ENCODE measurements at places on chromosomes 1 and 21. TPM values are rescaled to one million over a fixed set of nuclear protein-coding genes. Genes with fewer than 3 reads are reported as not detected.

GRCh38 chr1:156295391-156295947 lies at the start of gene GLMP:
TSS of gene GLMP (minus strand) at chr1:156295679. CDS start at chr1:156295645, 34 bp downstream.
- peak; percentile 43 for DNase-seq

The SPRR2E gene
- not detected for total RNA-seq

The DCDC2B gene
- not detected for total RNA-seq

The FNDC7 gene
- 0.25 TPM for total RNA-seq

The CRYZL1 gene
- total RNA-seq: 19.9 TPM

DNA sequence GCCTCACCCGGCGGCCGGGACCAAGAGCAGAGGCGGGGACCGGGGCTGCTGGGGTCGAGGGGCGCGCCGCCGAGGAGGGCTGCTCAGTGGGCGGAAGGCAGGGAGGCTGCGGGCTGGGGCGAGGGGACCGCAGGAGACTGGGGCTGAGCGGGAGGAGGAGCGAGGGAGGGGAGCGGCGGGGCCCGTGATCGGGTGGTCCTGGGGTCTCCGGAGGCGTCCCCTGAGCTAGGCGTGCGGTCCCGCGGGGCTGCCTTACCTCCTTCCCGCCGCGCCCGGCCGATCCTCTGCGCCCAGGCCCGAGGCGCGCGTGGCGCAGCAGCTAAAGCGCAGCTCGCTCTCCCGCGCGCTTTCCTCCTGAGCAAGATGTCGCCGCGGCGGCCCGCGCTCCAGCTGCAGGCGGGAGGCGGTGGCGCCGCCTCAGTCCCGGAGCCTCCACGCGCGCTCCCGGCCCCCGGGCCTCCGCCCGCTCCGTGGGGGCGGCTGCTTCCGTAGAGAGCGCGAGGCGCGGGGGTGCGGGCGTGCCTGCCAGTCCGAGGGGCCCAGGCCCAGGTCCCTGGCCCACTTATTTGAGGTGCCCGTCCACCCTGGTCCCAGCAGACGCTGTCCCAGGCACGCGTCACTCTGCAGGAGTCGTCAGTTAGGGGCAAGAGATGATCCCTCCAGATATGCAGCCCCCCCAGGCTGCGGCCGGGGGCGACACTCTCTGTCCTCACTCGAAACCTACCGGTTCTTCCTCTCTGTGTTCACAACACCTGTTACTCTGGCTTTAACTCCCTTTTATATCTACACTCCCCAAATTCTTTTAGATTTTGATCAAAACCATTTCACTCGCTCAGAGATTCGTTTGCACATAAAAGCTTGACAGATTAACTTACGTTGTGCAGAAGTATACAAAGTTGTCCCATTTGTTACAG lies at the start of gene CCSAP:
CCSAP (minus strand) TSS at position 392 of the 914 bp plus-strand sequence. CDS start 582 bp downstream, outside the sequence.
- no peak for DNase-seq

GRCh38 chr1:109509176-109510134 lies at the start of gene AMIGO1:
TSS of gene AMIGO1 (minus strand) at chr1:109509727. CDS start at chr1:109508912, 815 bp downstream.
- peak; percentile 83 for DNase-seq

GRCh38 chr1:224466154-224466553 lies 31.6 kb upstream of the WDR26 start:
- no peak for DNase-seq

GRCh38 chr1:117734403-117734802 lies 128.6 kb downstream of the TENT5C start:
- DNase-seq: no peak

The TNFRSF14 gene
- 160 TPM for total RNA-seq

- DNase-seq: no peak
Measured at GRCh38 chr1:22447621-22448111, 4.0 kb upstream of the ZBTB40 start.

DNA sequence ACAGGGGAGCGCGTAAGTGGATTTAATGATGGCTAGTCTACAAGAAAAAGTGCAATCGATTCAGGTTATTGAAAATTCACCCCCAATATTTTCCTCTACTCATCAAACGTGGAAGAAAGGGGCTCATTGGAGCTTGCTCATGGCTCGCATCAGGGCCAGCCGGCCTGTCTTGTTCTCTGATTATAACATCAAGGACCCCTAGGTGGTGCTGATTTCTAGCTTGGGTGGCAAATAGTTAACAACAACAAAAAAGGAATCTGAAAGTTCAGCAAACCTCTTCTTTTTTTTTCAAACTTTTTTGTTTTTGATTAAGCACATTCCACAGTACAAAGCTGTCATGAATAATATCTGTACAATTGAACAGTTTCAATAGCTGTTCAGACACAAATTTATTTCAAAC lies 35.8 kb upstream of the SOD1 start:
- DNase-seq: no peak

The OR2W3 gene
- total RNA-seq: not detected

DNA sequence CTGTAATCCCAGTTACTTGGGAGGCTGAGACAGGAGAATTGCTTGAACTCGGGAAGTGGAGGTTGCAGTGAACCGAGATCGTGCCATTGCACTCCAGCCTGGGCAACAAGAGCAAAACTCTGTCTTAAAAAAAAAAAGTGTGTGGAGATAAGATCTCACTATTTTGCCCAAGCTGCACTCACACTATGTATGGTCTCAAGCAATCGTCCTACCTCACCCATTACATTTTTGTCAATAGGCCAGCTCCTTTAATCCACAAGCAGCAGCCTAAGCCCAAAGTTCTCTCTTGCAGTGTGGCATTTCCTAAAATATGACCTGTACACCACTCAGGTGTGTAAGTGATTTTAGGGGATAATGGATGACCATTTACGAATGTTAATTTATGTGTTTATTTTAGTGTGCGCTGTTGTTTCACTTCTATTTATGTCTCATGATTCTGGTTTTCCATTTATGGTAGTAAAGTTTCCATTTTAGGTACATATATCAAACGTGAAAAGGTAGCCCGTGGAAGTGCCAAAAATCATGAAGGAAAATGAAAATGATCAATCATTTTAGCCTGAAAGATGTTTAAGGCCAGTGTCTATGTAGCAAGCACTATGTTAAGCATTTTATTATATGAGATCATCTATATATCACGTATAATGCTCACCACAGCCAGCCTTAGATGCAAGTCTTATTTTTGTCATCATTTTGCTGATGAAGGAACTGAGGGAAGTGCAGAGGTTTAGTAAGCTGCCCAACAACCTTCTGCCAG lies 5.6 kb downstream of the LCK start:
- DNase-seq: no peak

The DYNLT5 gene
- not detected for total RNA-seq

The NEGR1 gene
- not detected for total RNA-seq

- DNase-seq: no peak
Measured at GRCh38 chr1:169572187-169572586, 14.1 kb downstream of the F5 start.

GRCh38 chr1:57088653-57089052 lies 122.8 kb upstream of the C8B start:
- no peak for DNase-seq

GRCh38 chr1:103220631-103221041 lies 112.3 kb upstream of the COL11A1 start:
- no peak for DNase-seq

DNA sequence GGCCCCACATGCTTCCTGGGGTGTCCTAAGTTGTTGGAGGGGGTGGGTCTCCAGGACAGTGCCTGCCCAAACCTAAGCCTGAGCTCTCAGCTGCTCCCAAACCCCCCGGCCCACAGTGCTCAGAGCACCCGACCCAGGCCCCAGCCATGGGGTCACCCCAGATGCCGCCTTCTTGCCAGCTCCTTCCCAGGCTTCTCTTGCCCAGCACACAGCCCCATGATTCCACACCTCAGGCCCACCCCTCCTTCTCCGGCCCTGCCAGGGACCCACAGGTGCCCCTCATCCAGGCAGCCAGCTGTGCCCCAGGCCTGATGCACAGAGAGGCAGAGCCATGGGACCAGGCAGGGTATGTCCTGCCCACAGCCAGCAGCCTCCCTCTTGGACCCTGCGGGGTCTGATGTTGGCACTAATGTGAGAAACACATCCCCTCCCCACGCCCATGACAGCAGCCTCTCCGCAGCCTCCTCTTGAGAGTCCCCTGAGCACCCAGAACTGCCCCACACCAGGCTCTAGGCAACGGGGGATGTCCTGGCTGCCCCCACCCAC lies 4.9 kb downstream of the WNT9A start:
- no peak for DNase-seq

DNA sequence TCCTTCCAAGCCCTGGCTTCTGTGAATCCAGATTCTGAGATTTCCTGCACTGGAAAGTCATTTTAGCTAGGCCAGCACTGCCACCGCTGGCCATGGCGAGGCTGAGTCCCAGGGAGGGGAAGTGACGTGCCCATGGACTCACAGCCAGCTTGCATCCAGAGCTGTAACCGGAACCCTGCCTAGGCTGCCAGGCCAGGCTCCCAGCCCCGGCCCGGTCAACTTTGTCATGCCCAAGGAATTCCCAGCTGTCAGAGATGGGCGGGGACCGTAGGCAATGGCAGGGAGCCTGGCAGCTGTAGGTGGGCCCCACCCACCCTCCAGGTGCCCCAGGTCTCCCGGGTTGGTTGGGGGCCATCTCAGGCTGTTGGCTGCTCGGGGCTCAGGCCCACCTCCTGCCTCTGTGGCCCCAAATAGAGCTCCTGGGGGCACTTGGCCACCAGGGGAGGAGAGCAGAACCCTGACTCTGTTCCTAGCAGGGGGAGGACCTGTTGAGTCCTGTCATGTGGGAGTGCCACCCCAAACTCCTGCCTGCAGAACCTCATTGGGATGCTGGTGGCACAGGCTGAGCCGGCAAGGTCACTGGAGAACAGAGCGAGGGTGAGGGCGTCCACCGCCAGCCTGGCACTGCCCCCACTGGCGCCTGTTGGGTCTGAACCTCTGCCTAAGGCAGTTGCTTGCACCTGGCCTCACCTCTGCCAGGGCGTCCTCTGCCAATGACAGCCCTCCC lies 57.8 kb downstream of the FOXO6 start:
- no peak for DNase-seq

DNA sequence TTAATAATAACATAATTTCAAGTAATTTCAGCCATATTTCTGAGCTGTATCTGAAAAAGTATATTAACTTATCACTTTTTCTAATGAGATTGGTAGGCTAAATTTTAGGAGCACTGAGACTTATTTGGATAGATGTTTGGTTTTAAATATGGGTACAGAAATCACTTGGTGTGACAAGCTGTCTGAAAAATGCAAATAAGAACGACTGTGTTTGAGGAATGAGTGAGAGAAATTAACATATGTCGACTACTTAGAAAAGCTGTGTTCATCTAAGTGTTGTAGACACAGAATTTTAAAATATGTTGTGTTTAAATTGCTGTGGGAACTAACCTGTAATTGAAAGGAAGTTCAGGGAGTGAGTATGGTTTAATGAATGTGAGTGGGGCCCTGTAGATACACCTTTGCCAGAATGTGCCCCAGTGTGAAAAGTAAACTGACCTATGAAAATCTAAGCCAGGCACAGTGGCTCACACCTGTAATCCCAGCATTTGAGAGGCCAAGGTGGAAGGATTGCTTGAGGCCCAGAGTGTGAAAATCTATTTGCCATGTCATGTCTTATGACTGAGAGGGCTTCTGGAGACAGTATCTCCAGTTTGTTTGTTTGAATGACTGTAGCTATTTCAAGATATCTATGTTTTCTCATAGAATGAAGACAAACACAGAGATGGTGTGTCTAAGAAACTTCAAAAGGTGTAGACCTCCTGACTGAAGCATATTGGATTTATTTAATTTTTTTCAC lies 53.8 kb upstream of the LRRC8C start:
- no peak for DNase-seq

- DNase-seq: no peak
Measured at GRCh38 chr1:3863231-3863935, 6.1 kb downstream of the DFFB start.

DNA sequence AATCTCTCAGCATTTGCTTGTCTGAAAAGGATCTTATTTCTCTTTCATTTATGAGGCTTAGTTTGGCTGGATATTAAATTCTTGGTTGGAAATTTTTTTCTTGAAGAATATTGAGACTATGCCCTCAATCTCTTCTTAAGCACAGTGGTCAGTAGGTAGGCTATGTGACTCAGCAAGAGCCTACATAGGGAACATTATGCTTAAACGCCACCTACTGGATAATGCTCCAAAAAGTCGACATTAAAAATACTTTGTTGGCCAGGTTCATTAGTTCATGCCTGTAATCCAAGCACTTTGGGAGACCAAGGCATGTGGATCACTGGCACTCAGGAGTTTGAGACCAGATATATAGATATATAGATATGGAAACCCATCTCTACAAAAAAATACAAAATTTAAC lies 678.0 kb upstream of the USP24 start:
- no peak for DNase-seq

The TBX19 gene
- 0.76 TPM for total RNA-seq

The AIM2 gene
- total RNA-seq: 0.43 TPM

The RPE65 gene
- not detected for total RNA-seq

GRCh38 chr1:19319196-19319595 lies 7.1 kb downstream of the SLC66A1 start:
- DNase-seq: no peak

DNA sequence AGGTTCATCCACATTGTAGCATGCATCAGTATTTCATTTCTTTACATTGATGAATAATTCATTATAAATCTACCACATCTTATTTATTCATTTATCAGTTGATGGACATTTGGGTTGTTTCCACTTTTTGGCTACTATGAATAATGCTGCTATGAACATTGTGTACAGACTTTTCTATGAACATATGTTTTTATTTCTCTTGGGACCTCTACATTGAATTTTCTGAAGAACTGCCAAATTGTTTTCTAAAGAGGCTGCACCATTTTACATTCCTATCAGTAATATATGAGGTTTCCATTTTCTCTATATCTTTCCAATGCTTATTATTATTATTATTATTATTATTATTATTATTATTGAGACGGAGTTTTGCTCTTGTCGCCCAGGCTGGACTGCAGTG lies 81.3 kb upstream of the SELENON start:
- no peak for DNase-seq

DNA sequence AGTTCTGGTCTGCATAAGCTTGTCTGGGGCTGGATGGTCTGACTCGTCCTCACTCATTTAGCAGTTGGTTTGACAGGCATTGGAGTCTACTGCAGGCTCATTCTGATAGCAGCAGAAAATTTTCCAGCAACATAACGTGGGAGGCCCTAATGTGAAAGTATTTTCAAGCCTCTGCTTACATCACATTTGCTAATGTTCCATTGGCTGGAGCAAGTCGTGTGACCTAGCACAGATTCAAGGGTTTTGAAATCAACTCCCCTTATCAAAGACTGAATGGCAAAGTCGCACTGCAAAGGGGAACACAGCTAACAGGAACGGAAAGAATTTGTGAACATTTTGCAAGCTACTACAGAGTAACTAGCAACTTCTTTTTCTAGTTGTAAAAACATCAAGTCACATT lies 2.3 kb upstream of the USH2A start:
- no peak for DNase-seq

DNA sequence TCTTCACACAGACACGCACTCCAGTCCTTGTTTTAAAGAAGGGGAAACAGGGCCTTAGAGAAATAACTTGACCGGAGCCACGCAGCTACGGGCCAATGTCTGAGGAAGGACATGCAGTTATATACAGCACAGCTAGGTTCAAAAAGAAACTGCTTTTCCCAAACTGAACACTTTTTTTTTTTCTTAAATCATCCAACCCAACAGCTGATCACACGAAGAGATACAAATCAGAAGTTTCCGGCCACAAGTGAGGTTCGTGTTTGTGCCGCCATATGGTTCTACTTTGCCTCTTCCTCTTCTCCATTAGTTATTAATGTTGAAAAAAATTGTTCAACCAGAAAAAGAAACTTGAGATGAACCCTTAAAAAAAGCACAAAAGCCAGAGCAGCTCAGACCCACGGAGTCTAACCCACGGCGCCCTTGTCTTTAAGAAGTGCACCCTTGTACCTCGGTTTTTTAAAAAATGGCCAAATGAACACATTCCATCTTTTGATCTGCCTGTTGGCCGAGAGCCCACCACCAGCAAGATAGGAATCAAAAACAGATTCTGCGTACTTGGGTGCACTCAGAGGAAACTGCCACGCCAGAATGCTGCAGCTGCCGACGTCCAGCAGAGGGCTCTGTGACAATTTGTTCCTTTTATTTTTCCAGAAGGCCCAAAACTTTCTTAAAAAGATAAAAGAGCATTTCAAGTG lies 78.9 kb downstream of the SLC66A1 start:
- DNase-seq: peak; percentile 70

The MANEAL gene
- 0.60 TPM for total RNA-seq
